ENCODE measurements at places on chromosomes 4 and X.

DNA sequence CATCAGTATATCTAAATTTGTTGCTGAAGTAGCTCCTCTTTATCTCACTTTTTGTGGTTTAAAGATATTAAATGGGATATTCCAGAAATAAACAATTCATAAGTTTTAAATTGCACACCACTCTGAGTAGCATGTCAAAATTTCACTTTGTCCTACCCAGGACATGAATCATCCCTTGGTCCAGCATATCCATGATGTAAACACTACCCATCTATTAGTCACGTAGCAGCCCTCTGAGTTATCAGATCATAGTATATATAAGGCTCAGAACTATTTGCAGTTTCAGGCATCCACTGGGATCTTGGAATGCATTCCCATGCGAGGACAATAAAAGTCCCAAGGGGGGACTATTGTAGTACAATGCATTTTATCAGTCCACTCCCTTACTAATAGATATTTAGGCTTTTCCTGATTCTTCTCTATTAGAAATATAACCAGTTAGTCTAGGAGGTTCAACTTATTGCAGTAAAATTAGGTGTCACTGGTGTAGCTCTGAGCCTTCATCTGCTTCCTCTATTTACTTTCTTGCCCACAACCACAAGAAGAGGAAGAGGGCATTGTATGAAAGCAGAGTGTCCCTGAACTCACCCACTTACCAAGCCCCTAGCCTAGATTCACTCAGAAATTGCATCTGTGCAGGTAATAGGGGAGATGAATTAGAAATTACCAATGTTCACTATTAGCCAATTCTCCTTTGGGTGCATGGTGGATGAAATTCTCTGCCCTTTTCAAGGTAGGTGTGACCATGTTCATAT is 409.8 kb upstream of the GALNT7 start:
- no peak for DNase-seq

DNA sequence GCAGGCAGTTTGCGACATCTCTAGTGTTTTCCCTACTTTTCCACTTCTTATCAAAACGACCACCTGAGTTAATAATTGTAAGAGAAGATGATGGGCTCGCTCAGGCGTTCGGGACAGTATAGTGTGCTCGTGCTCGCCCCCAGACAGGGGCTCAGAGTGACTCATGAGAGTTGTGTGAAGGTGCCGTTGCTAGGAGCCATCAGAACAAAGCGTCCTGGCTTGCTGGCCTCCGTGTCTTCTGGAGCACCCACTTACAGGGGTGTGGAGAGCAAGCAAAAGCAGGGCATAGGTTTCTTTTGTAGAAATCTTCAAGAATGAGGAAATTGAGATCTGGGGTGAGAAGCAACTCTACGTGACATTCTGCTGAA is 73.0 kb upstream of the ADGRG2 start:
- no peak for DNase-seq

GRCh38 chr4:169407217-169407845 is 136.6 kb upstream of the SH3RF1 start:
- no peak for DNase-seq

DNA sequence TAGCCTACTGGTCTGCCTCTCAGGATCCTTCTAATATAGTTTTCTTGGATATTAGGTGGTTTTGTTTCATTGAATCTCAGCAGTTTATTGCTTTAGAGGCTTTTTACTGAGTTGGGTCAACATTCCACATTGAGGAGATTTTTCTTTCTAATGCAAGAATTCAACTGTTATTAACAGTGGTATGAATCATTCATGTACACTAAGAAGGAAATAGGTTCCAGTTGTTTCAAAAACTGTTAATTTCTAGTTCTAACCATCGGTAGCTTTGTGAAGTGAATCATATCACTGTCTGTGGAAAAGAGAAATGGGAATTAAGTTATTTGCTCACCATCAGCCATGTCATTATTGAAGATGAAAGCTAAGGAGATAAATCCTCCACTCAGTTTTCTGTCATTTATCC is 331.5 kb downstream of the RPA4 start:
- DNase-seq = no peak

DNA sequence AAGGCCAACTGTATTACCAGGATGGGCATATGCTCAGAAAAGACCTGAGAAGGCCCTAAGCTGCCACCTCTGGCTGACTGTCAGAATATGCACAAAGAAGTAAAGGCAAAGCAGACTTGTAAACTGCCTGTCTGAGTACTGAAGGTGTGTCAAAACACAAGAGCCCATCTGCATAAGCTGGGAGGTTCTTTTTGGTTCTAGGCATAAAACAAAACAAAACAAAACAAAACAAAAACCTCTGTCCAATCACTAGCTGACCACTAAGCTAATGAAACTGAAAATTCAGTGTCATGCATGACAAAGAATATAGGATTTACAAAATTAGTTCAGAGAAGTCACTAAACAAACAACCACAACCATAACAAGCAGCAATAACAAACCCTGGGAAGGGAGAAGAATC is 20.6 kb downstream of the SH3D19 start:
- DNase-seq = no peak

DNA sequence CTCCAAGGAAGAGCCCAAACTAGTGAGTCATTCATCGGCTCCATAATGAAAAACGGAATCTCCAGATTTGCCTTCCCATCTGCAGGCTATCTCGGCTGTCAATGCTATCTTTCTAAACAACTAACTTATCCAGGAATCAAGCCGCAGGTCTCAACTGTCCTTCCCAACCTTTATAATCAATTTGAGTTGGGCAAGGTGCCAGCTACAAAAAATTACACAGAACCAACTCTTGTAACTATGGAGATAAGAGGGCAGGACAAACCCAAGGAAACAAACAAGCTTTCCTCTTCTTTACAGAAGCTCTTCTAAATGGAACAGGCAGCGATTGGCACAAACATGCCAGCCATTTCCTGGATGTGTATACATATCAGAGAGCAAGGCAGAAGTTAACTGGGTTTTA is 61.2 kb upstream of the RAI2 start:
- no peak for DNase-seq

- no peak for DNase-seq
Measured at GRCh38 chr4:81905971-81906370, 434.3 kb upstream of the RASGEF1B start.

- no peak for DNase-seq
Measured at GRCh38 chr4:93066749-93067148, 761.8 kb upstream of the ATOH1 start.

DNA sequence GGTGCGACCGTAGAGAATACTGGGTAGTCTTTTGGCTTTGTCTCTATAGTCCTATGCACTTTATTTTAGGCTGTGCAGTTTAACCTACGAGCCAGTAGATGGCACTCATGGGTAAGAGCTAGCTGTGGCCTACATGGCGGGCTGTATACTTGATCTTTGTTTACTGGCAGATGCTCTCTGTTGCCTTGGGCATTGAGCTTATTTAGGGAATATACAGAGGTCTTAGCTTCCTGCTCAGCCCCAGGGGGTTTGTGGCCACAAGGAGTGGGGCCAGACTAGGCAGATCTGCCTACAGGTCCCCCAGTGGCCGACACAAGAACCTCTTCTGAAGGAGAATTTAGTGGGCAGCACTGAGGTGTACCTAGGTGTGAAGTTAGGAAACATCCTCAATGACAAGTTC is 227.6 kb upstream of the HDX start:
- no peak for DNase-seq

GRCh38 chr4:130600706-130601105 is 1504.8 kb downstream of the C4orf33 start:
- no peak for DNase-seq

GRCh38 chr4:89894649-89895550 is at the start of gene MMRN1:
MMRN1 (plus strand) TSS chr4:89894854; CDS start chr4:89894972, 118 bp downstream.
- no peak for DNase-seq

- DNase-seq = no peak
Measured at GRCh38 chr4:147192679-147193078, 247.0 kb upstream of the TTC29 start.

DNA sequence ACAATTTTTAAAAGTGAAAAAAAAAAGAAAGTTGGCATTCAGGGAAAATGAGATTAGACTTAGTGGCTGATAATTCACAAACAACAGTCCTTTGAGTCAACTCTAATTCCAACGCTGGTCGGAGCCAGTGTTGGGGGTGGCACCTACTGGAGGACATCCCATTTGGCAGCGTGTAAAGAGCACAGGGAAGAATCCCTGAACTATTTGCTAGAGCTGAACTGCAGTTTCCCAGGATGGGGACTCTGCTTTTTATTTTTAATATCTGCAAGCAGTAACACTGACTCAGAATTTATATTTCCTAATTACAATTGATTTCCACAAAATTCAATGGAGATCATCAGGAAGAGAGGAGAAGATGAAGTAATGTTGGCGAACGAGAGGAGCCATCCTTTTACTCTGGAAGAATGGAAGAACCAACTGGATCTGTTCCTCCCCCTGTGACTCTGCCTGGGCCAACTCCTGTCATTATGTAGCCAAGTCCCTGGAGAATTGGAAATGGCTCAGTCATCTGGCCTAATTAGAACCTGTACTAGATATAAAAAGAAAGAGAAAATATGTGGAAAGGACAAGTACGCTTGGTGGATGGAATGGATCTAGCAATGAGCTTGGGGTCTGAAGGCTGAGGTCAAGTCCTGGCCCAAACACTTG is 76.7 kb downstream of the IRF2 start:
- no peak for DNase-seq

DNA sequence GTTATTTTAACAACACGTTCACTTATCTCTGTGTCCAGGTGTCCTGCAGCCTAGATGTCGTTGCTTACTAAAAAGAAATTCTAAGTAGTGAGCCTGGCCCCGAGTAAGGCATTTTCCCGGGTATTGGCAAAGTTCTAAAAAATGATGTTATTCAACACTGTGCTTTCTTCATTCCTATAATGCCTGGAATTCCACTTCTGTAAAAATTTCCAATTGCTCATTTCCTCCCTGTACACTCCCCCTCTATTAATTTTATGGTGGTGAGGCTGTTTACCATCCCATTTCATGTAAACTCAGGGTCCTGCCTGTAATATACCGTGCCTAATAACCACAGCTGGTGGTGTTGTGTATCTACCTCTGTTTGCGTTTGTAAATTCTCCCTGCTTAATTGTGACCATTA is 14.2 kb downstream of the BST1 start:
- no peak for DNase-seq

DNA sequence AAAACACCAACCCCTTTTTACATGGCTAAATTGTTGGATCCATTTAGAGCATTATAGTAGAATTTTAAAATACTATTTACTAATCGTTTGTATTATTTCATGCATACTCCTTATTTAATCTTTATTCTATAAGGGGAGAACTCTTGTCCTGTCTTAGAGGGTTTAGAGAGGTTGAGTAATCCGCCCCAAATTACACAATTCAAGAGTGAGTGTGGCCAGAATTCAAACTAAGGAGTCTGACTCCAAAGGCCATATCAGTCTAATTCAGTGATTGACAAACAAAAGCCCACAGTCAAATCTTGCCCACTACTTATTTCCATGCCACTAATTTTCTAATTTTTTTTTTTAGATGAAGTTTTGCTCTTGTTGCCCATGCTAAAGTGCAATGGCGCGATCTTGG is 33.7 kb upstream of the NEIL3 start:
- DNase-seq = no peak

- no peak for DNase-seq
Measured at GRCh38 chrX:3440981-3441380, 94.5 kb upstream of the MXRA5 start.

DNA sequence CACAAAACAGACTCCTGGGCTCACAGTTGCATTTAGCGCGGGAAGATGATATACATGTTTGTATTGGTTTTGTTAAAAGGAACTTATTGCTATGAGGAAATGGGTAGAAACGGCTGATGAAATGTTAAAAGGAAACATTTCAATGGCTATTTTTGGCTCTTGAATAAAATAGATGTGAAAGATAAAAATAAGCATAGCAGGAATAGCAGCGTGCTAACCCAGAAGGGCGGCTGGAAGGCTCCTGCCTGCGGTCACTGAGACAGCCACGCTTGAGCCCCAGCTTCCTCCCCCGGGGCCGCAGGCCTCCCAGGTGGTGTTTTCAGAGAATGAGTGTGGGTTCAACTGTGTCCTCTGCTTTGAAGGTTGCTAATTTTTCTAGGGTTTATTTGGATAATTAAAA is 35.0 kb upstream of the CLCN4 start:
- no peak for DNase-seq

GRCh38 chr4:156945532-156945931 is 26.1 kb downstream of the PDGFC start:
- no peak for DNase-seq

GRCh38 chrX:619812-620531 is 10.6 kb upstream of the SHOX start:
- no peak for DNase-seq

- no peak for DNase-seq
Measured at GRCh38 chr4:120699354-120699753, 223.2 kb downstream of the PRDM5 start.

- no peak for DNase-seq
Measured at GRCh38 chr4:119632216-119632615, 3.6 kb upstream of the PDE5A start.

DNA sequence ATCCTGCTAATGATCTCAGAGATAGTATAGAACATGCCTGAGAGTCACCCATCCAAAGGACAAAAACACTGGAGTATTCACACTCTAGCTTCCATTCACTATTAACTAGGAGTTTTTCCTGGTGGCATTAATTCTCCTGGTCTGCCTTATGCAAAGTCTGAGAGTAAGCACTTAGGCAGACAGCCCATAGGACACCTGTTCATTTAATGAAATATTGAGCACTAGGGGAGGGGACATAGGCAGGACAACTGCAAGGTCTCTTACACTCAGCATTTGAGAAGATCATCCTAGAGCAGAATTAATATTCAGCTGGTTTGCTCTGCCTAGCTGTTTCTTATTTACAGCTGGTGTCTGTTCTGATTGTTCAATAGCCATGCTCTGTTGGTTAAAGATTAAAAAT is 508.5 kb downstream of the CENPC start:
- DNase-seq = no peak

DNA sequence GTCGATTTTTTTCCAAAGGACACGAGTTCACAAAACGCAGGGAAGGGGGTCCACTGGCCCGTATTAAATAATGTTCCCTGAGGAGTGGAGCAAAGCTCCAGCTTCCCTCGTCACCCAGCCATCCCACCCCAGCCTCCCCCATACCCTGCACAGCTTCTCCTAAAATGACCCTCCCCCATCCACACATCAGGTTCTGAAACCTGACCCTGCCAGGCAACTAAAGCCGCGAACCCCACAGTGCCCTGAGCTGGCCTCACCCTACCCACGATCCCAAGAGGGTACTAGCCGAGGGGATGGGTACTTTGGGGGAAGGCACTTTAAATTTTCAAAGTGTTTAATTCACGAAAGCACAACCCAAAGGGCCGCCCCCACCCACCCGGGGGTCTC is 634 bp downstream of the APOO start:
- no peak for DNase-seq

DNA sequence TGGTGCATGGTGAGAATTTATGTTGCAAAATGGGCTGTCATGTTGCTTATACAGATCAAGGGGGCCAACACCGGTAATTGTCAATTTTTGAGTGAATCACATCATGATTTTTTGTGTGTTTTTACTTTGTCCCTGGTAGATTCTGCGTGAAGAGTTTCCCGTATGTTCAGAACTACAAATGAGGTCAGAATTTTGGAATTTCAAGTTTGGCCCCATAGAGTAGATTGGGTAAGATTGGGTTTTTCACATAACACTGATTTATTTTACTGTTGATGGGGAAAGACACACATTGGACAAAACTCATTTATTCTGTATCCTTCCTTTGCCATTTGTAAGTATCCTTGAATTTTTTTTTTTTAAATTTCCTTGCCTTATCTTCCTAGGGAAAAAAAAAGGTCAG is 158.5 kb upstream of the MXRA5 start:
- DNase-seq = no peak

All from stimulated activated CD4-positive, alpha-beta T cell treated with anti-CD3 and anti-CD28 coated beads, Interleukin-1b, Interleukin-23, amount 100 ng/mL, for 24 hours (primary cell).